Activated CD4-positive, CD25-positive, alpha-beta regulatory T cell (primary cell): ENCODE measurements at places on chromosomes 3 and 15.

GRCh38 chr3:64022451-64023186, 675 bp downstream of the PSMD6 start:
- DNase-seq = no peak

GRCh38 chr15:77096138-77096537, 25.2 kb upstream of the TSPAN3 start:
- DNase-seq = no peak

- DNase-seq = no peak
Measured at GRCh38 chr15:41233367-41233771, 2.3 kb downstream of the CHP1 start.

DNA sequence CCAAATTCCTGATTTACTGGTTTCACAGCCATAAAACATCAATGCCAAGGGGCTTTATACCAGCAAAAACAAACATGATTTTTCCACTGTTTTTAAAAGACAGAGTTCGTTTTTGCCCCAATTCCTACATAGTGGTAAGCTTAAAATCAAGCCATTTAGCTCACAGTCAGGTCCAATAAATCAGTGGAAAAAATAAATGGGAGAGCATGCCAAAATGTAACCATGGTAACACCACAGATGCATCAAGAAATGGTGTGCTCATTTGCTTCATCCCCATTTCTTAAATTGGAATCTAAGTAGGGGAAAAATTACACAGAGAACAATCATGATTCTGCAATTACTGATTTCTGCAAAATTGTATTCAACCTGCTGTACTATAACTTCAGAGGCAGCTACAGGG, 418.8 kb downstream of the MAGI1 start:
- DNase-seq = no peak

- DNase-seq = no peak
Measured at GRCh38 chr15:82751308-82751707, 41.6 kb upstream of the AP3B2 start.

GRCh38 chr3:170356596-170357175, 829 bp upstream of the SKIL start:
- peak; percentile 40 for DNase-seq

- no peak for DNase-seq
Measured at GRCh38 chr15:59244337-59244736, 37.7 kb downstream of the LDHAL6B start.

DNA sequence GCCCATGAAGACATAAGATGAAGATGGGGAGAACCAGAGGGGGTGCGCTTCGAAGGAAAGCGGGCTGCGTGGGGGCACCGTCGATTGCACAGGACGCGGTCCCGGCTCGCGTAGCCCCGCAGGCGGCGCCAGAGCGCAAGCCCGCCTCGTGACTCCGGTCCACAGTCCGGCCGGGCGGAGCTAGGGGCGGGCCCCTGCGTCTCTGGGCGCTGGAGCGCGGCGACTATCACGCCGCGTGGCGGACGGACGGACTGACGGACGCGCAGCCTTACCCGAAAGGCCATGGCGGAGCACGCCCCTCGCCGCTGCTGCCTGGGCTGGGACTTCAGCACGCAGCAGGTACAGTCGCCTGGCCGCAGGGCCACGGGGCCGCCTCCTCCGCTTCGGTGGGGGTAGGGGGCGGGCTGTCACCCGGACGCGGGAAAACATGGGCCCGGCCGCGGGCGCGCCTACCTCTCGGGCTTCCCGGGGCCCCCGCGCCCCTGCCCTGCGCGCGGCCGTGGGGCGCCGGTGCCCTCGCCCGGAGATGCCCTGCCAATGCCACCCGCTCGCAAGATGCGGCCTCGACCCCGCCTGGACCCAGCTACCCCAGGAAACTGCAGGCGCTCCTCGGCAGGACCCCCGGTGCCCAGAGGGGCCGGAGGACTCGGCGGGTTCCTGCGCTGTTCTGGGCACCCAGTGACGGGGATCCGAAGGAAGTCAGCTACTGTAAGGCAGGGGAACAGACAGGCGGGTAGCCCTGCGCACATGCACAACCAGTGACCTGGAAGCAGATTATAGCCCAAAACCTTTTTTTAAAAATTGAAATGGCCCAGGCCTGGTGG, at the start of gene XYLB:
TSS of gene XYLB (plus strand) at position 199 of the 824 bp plus-strand sequence. CDS start at position 283, 84 bp downstream.
- peak; percentile 51 for DNase-seq

- DNase-seq = peak; percentile 6
Measured at GRCh38 chr3:71581457-71582035, 2.0 kb downstream of the FOXP1 start.

DNA sequence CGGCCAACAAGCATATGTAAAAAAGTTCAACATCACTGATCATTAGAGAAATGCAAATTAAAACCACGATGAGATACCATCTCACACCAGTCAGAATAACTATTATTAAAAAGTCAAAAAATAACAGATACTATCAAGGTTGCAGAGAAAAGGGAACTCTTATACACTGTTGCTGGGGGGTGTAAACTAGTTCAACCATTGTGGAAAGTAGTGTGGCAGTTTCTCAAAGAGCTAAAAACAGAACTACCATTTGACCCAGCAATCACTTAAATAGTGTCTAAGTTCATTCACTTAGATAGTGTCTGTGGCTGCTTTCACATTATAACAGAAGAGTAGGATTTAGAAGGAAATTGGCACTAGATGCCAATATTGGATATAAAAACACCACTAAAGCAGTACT, 49.7 kb downstream of the CGGBP1 start:
- DNase-seq = no peak

DNA sequence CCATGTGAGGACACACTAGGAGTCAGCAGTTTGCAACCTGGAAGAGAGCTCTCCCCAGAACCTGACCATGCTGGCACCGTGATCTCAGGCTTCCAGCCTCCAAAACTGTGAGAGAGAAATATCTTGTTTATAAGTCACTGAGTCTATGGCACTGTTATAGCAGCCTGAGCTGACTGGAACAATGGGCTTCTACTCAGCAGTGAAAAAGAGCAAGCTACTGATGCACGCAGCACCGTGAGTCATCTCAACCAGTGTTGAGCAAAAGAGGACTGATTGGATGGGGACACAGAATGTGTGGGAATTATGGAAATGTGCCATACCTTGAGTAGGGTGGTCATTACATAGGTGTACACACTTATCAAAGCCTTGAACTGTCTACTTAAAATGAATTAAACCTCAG, 230.4 kb downstream of the PLCL2 start:
- no peak for DNase-seq

- DNase-seq = no peak
Measured at GRCh38 chr3:16114429-16114828, 60.1 kb upstream of the GALNT15 start.

DNA sequence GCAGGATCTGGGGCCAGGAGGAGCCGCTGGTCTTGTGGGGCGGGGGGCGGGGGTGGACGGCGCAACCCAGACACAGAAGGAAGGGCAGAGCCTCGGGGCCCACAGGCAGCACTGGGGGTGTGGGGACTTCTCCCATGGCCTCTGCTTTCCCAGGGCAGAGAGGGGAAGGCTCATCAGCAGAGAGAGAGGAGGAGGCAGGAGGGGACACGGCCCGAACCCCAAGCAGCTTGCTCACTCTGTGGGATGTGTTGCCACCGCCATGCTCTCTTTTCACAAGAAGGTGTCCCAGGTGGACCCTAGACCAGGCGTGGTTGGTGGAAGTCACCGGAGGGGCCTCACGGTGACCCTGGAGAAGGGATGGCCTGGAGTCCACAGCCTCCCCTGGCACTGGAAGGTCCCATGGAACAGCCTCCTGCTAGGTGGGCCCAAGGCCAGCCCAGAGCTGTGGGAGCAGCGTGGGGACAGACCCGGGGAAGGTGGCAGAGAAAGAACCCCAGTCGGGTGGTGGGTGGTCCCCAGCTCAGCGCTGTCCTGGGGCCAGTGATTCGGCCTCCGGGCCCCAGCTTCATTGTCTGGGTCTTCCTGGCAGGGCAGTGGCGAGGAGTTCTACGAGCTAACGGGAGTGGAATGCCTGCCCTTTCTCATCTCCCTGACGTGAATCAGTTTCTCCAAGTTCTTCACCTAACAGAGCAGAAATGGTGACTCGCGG, 46.8 kb upstream of the PCSK6 start:
- no peak for DNase-seq

DNA sequence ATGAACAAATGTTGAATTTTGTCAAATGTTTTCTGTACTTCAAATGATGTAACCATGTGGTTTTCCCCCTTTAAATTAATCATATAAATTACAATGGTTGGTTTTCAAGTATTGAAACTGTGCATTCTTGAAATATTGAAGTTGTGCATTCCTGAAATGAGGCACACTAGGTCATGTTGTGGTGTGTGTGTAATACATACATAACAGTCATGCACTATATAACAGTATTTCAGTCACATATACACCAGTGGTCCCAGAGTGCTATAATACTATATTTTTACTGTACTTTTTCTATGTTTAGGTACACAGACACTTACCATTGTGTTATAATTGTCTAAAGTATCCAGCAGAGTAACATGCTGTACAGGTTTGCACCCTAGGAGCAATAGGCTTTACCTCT, 11.0 kb upstream of the IQCF5 start:
- DNase-seq = no peak

- DNase-seq = no peak
Measured at GRCh38 chr3:86986671-86987420, 4.1 kb downstream of the VGLL3 start.

GRCh38 chr3:51102396-51102795, 282.7 kb upstream of the MANF start:
- no peak for DNase-seq

DNA sequence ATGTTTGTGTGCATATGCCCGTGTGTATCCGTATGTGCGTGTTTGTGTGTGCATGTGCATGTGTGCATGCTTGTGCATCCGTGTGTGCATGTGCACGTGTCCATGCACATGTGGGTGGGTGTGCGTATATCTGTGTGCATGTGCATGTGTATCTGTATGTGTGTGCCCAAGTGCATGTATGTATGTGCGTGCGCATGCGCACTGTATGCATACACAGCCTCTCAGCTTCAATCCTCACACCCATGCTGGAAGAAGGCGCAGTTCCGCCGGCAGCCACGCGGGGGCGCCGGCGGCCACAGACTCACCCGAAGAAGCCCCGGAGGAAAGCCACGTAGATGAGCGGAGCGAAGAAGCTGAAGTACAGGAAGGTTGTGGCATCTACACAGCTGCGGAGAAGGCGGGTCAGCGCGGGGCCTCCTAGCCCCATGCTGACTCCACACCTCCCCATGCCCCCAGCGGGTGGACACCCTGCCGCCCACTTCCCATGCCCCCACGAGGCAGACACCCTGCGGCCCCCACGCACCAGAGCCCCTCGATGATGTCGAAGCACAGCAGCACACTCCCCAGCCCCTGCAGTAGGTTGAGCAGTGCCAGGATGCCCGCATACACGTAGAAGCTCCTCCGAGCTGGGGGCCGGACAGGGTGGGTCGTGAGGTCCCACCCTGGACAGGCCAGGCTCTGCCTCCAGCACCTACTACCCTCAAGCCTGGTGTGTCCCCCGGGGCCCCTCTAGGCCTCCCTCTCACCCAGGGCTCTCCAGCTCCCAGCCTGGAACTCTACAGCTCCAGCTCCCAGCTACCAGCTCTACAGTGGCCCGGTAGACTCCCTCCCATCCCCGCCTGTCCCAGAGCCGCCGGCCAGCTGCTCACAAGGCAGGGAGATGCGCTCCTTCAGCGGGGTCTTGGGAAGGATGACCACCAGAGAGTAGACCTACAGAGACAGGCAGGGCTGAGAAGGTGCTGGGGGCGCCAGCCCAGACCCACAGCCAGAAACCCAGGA, 15.4 kb downstream of the TPRA1 start:
- peak; percentile 60 for DNase-seq

- DNase-seq = no peak
Measured at GRCh38 chr3:58534592-58535494, 2.1 kb downstream of the ACOX2 start.

GRCh38 chr3:112391648-112392047, 58.7 kb downstream of the CD200 start:
- DNase-seq = no peak

- DNase-seq = no peak
Measured at GRCh38 chr15:58458076-58458475, 26.3 kb downstream of the LIPC start.

- DNase-seq = no peak
Measured at GRCh38 chr3:30350011-30350410, 256.4 kb upstream of the TGFBR2 start.

GRCh38 chr3:150511122-150511821, 35.0 kb downstream of the SERP1 start:
- no peak for DNase-seq

DNA sequence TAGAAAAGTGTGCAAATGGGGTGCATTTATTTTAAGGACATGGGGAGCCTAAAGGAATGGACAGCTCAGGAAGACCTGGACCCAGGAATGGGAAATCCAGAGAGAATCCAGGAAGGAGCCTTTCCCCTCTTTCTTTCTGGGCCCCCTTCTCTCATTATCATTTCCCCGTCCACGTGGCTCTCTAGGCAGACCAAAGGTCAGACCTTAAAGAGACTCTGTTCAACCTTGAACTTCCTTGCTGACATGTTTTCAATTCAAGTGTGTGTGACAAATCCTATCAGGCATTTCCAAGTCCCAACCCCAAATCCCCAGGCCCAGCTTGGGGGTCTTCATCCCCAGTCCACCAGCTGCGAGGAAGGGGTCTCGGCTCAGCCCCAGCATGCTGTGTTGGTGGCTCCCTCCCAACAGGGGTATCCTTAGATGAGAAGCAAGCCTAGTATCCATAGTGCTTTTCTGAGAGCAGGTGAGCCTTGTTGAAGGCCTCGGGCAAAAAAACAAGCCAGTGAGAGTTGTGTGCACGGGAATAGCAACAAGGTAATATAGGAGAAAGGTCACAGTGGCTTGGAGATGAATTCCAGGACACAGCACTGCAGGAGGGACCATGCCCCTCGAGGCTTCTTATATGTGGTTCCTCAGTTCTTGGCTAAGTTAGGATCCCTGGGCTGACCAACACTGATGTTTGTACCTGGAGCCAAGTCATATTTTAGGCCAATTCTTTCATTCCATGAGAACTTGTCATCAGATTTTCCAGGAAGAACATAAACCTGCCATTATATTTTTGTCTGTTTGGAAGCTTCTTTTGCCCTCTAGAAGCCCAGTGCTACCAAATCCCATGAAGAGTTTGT, 130.0 kb downstream of the ASB7 start:
- no peak for DNase-seq

DNA sequence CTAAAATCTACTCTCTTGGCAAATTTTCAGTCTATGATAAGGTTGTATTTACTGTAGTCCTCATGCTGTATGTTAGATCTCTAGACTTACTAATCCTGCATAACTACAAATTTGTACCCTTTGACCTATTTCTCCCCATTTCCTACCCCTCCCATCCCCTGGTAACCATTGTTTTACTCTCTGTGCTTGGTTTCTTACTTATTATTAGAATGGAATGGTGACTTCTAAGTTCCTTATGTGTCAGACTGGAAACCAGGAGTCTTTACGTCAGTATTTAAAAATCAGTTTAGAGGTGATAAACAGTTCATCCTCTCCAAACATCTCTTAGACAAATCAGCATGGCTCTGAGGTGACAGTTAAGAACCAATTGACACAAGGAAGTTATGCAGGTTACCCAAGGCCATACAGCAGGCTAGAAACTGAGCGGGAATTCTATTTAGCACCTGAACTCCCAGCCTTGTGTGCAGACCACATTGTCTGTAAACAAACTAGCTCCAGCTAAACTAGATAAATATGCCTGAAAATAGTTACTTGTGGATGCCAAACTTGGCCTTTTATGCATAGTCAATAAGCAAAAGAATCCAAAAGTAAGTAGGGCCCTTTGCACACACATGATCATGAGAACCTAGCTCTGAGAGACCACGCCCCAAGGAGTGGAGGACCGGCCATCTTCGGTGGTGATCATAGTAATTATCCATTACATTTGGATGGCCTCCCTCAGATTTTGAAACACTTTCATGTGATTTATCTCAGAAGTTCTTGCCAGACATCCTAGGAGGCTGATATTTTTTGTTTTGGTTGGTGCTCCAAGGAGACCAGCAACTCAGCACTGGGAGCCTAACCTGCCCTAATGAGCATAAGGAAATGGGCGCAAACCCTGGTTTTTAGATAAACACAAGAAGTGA, 72.3 kb upstream of the BOC start:
- no peak for DNase-seq

- no peak for DNase-seq
Measured at GRCh38 chr15:73053398-73053723, 1.1 kb downstream of the NEO1 start.
